Psoas muscle (tissue), 8 donors: ENCODE measurements at places on chromosomes 7 and 10.
A peak's percentile ranks its signal among the peaks of the same experiment; 100 is the strongest.

DNA sequence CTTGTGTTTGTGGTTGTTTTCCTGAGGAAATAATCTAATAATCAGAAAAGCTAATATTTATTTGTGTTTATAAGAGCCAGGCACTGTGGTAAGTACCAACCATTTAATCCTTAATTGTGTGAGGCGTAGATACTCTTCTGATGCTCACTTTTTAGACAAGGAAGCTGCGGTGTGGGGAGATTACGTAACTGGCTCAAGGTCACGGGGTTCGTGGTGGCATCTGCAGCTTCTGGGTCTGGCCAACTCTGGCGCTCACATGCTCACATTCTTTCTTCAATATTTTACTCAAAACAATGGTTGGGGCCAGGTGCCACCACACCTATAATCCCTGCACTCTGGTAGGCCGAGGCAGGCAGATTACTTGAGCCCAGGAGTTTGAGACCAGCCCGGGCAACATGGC, 77.6 kb downstream of the RALA start:
- DNase-seq, result no peak

DNA sequence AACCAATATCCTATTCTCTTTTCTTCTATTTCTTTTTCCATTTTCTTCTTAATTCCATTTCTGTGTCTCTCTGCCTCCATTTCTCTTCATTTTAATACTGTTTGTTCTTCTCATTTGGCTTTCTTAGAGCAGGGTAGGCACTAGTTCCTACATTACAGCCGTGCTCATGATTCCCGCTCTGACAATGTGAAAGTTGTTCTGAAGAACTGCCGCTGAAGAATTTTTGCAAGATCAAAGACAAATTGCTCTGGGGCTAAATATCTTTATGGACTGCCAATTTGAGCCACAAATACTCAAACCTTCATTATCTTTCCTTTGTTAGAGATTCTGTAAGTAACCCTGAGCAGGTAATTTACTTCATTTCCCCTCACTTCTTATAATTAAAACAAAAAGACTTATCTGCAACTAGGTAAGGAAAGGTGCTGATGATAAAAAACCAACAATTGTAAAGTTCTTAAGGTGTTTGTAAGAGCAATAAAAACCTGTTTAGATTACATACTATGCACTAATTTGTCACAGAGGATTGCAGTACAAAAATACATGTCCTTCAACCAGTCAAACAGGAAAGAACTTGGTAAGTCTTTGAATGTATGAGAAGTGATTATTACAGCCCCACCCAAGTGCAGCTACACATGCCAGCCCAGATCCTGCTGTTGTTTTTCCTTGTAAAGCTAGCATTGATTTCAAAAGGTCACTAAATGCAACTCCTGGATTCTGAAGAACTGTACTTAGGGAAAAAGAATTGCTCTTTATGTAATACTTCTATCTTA, 127.5 kb downstream of the COL28A1 start:
- DNase-seq, result no peak

- no peak for DNase-seq
These were observed 125.6 kb downstream of the PLXNA4 start for GRCh38 chr7:132450696-132451095.

DNA sequence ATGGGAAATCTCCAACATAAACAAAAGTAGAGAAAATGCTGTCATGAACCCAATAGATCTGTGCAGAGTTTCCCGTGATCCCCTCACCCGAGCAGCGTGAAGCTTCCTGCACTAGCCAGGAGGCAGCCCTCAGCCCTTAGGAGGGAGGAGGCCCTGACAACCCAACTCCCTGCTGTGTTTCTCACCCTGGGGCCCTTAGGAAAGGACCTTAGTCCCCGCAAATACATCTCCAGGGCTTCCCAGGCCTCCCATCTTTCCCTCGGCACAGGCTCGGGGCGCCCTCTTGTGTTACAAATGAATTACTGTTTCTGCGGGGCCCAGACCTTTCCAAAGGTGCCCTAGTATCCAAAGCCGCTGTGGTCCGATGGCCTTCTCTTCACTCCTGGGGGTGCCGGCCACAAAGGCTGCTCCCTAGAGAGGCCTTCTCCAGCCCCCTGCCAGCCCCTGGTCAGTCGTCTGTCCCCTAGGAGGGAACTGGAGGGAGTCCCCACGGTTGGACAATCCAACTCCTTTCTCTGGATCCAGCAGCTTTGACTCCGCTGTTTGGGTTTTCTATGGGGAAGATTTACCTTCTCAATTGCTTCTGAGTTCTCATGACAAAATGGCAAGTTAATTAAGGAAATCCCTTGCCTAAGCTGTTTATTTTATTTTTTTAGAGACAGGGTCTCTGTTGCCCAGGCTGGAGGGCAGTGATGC, 49.9 kb upstream of the SH2B2 start:
- peak; percentile 72 for DNase-seq

DNA sequence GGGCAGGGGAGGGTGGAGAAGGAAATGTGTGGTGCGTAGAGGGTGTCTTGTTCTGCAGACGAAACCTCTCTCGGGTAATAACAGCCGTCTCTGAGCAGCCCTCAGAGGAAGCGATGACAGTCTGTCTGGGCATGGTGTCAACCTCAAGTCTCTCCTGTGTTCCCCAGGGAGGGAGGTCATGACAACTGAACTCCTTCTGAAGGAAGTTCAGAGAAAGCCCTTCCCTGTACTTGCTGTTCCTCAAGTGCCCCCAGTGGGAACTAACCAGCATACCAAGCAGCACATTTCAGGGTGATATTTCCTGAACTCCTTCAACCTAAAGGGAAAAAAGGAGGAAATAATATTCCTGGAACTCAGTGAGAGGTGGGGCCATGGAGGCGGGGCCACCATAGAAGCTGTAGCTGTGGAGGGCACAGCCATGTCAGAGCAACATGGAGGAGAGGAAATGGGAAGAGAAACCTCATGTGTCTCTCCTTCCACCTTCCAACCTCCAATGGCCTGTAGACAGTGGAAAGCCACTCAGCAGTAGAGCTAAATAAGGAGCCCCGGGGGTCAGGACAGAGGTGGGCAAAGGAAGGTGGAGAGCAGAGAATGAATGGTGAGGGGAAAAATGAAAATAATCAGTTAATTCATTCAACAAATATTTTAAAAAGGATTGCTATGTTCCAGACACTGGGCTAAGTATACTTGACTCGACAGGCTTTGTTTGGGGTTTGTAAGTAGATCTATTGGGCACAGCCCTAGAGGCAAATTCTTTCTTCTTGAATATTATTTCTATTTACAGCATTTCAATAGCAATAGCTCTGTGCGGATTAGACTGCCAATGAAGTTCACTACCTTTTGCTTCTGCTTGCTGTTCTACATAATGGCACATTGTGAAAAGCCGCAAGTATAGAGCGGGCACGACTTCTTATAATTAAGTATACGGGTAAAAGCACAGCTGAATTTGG, 61.0 kb upstream of the AOAH start:
- DNase-seq, result peak; percentile 69

DNA sequence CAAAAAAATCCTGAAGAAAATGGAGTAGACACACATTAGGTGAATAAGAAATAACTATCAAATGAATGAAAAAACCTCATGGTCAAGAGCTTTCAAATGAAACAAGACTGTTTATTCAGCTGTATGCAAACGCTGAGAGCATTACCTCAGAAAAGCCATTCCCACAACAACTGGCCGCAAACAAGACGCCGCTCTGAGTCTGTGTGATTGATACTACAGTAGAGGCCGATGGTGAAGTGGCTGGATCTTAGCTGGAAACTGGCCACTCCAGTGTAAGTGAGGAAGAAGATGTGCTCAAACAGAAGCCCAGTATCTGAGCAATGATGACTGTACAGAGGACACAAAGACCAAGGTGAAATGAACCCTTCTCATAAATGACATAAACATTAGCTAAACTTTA, 252.4 kb upstream of the GHITM start:
- DNase-seq, result no peak

GRCh38 chr7:122306320-122307227, 2.0 kb upstream of the FEZF1 start:
- DNase-seq, result no peak

DNA sequence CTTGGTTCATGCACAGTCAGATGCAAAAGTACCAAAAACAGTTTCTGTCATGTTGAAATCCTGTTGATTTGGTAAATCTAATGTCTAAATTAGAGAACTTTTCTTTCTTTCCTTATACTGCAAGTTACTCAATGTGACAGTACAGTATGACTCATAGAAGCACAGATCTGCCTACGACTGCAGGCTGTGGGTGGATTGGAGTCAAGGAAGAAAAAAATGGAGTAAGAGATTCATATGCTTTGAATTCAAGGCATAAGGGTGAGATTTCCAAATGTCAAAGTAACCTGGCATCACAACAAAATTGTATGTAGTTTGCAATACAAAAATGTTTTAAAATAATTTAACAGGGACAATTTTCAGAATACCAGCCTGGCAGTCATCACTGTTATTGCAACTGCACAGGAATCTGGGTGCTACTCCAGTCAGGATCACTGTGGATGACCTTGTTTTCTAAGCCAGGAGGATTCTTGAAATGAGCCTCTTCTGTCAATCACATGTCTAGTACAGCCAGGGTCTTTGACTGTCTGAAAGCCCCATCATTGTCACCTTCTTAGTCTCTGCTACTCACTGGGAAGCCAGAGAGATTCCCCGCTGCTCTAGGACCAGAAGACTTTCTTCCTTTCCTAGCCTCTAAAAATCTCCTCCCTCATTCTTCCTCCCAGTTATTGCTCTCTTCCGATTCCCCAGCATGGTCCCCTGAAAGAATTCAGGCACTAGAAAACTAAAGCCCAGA, 83.6 kb downstream of the CD36 start:
- no peak for DNase-seq

DNA sequence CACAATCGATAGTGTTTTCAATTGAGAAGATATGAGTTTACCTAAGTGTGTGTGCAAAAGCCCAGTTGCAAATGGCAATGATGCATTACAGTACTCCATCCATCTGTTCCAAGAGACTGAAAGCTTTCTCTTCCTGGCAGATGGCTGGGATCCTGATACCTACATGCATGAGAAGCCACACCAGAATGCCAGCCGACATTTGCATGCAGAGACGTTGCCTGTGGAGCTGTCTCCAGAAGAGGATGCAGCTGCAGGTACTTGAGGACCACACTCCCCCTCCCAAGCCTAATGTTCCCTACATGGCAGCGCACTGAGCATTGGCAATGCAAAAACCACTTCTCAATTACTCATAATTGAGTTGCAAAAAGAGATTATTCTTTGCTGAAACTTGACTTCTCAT, 332.1 kb downstream of the WDR11 start:
- DNase-seq, result no peak

- no peak for DNase-seq
These were observed 38.0 kb upstream of the ACSL5 start for GRCh38 chr10:112335868-112336265.

- no peak for DNase-seq
These were observed 456.5 kb downstream of the GATA3 start for GRCh38 chr10:8511026-8511425.

GRCh38 chr10:37671802-37672201, 185.6 kb downstream of the ZNF248 start:
- DNase-seq, result no peak

DNA sequence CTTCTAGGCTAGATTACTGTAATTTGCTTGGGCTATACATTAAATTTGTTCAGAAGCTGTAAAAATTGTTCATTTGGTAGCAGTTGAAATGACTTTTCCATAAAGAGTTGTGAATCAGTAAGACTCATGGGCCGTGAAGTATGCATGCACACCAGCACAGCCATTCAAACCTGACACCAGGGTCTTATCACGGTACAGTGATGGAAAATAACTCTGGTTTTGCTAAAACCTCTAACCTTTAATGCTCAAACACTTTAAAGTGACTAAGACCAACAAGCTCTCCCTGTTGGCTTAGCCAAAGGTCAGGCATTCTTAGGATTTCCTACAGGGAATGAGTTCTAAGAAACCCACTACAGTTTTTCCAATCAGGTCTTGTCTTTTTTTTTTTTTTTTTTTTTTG, 11.5 kb downstream of the ARL3 start:
- no peak for DNase-seq

DNA sequence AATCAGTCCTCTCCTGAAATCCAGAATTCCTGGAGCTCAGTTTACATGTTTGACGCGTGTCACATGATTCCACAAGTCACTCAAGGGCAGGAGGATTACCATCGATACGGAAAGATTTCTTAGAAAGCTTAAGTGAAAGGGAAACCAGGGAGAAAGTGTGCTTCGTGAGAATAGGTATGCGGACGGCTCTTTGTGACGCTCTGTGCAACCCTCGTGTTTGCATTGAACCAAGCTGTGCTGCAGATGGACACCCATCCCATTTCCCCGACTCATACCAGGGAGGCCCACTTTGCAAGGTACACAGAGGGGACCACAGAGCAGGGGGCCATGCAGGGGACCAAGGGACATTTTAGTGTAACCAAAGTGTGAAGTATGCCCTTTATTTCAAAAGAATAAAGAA, 43.2 kb downstream of the IKZF1 start:
- DNase-seq, result no peak

DNA sequence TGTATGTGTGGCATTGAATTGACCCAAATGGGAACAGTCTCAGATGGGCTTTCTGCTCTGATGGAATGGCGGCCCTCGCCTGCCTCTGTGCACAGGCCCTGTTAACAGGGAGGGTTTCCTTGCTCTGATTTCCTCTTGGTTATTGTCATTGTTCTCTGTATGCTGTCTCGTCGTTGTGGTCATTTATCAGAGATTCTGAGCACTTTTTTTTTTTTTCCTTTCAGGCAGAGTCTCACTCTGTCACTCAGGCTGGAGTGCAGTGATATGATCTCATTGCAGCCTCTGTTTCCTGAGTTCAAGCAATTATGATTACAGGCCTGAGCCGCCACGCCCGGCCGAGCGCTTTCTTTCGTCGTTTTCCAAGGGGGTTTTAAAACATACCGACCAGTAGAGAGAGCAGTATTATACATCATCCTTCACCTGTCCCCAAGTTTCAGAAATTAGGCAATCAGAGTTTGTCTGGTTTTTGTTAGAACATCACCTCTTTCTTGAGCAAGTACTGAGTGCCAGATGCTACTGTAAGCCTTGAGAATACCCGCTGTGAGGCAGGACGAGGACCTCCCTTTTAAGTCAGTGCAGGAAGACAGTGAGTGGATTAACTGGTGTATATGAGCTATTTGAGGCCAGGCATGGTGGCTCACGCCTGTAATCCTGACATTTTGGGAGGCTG, 6.5 kb downstream of the CHST12 start:
- no peak for DNase-seq

DNA sequence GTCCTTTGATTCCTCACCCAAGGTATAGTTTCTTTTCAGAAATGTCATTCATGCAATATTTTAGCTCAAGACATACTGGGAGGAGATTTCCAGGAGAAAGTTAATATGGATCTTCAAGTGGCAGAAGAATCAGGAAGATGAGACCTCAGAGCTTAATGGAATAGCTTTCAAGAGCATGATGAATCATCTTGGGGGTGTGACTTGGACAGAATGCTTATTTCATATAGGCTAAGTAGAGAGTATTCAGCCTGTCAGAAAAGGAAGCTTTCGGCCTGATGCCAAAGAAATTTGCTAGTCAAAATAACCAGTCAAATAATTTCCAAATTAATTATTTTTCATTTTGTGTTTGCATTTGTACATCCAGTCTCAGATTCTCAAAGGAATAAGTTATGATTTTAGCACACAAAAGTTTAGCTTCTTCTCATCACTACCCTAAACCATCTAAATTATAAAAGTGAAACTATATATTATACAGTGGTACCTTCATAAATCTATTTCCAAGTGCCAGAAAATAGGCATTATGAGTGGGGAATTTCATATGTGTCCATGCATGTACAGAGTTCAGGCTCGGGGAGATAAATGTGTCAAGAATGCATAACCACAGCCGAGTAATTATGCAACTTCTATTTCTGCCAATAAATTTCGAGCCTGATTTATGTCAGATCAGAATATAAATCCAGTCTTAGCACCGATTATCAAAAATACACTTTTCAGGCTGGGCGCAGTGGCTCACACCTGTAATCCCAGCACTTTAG, 27.3 kb upstream of the CALD1 start:
- no peak for DNase-seq

- no peak for DNase-seq
These were observed 77.0 kb downstream of the PFKFB3 start for GRCh38 chr10:6279540-6280267.
